Stimulated activated CD4-positive, alpha-beta T cell treated with anti-CD3 and anti-CD28 coated beads, TNF-alpha, amount 100 ng/mL, for 1 hour (primary cell): ENCODE measurements at places on chromosomes 2 and 18.

DNA sequence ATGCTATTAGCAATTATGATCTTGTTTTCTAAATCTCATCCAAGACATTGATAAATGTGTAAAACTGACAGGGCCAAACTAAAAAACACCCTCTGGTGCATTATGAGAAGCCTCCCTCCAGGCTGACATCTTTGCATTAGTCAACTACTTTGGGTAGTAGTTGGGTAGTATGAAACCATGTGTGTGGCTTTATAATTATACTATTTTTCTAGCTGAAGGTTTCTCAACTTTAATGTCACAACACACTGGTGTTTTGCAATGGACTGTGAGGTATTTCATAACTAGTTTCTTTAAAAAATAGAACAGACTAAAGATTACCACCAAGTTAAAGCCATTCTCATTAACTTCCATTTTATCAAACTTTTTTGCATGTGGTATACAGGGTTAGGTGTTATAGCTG is 73.1 kb upstream of the RBMS1 start:
- DNase-seq = no peak

DNA sequence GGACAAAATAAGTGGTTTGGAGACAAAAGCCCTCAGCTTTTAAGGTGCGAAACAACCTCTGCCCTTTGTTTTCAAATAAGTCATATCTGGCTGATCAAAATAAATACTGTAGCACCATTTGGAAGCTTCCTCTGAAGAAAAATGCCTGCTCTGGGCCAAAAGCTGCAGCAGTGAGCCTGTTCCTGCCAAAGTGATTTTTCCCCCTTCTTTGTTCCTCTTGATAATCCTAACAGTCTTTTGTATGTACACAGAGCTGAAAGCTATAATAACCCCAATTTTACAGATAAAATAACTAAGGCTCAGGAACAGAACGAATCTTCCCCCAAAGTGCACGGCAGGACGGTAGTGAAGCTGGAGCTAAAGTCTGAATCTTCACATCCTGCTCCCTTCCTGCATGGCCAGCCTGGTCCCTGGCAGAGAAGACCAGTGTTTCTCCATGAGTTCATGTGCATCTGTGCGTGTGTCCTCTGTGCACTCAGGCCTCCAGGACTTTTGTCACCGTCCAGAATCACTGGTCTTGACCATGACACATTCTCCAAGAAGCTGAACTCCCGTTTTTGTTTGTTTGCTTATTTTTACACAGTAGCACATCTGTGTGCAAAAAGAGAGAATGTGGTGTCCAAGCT is 2114.1 kb upstream of the PIK3C3 start:
- no peak for DNase-seq

GRCh38 chr2:223121283-223121682 is 69.3 kb downstream of the KCNE4 start:
- DNase-seq = no peak

- DNase-seq = no peak
Observed at GRCh38 chr18:25832001-25832604, 258.3 kb downstream of the SS18 start.

DNA sequence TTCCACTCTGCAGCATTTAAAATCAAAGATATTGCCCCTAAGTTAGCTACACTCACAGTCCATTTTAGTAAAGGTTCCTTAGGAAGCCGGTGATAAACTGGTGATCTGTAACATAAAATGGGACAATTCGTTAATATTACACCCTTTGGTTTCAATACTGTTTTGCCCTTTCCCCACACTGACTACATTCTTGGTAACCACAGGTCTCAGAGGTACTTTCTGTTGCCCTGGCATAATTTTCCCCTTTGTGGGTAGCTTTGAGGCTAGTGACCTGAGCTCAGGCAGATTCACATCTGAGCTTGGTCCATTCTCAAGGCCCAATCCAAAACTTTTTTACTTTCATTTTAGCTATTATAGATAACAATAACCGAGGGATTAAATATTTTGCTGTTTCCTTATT is 32.9 kb upstream of the CSRNP3 start:
- DNase-seq = no peak

DNA sequence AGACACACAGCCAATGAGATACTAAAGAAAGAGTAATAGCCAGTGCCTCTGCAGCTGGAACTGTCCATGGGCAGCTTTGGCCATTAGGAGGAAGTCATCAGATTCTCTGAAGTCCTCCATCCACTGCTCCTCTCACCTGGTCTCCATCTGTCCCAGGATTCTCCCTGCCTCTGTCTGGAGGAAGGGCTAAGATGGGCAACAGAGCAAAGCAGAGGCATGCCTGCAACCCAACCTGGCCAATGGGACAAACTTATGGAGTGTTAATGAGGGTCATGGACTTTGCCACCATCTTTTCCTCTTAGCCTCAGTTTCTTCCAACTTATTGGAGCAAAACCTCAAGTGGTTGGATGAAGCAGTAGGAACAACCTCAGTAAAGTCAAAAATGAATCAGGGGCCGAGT is 91.5 kb upstream of the SIX3 start:
- no peak for DNase-seq

DNA sequence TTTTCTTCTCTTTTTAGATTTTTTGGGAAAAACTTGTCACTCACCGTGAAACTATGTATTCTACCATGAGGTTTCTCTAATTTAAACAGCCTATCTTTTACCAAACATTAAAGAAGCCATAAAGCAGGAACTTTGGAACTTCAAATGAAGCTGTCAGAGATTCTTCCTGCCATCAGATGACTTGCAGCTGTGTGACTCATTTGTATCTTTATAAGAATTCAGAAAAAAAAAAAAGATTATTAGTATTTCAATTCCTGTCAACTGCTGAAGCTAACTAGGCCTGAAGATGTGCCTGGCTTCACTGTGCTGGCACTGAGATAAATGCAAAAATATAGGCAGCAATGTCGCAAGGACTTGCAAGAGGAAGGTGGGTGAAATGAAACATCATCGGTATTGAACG is 1399.1 kb upstream of the PIK3C3 start:
- DNase-seq = no peak

- DNase-seq = no peak
Observed at GRCh38 chr18:21629089-21629832, 17.1 kb downstream of the SNRPD1 start.

- no peak for DNase-seq
Observed at GRCh38 chr18:79380816-79381806, 14.6 kb upstream of the NFATC1 start.

DNA sequence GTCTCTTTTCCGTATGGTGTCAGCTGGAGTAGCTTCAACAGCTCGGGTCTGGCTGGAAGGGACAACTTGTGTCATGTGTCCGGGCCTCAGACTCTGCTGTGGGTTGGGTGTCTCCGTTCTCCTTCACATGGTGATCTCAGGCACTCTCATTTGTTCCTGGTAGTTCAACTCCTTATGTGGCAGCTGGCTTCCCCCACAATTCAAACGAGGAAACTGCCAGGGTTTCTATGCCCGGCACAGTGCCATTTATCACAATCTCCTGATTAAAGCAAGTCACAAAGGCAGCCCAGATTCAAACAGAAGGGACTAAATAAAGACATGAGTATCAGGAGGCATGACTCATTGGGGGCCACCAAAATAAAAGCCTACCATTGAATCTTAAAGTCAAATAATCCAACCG is 22.7 kb downstream of the MRO start:
- no peak for DNase-seq

DNA sequence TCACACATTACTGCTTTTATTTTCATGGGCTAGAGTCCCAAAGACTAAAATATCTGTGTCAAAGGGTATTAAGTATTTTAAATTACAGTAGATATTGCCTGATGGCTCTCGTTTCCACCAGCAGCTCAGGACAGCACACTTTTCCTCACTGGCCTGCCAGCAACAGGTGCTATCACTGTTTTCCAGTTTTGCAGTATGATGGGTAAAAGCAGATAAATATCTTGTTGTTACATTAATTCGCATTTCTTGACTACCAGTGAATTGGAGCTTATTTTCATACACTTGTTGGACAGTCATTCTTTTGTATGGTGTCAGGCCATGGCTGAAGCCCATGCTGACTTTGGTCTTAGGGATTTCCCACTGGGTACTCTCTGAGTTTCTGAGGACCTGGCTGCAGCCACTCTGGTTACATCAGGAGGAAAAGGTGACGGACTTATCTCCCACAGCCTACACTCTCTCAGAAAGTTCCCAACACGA is 4.8 kb downstream of the APOB start:
- DNase-seq = no peak

GRCh38 chr2:44120428-44120827 is 48.2 kb upstream of the PPM1B start:
- DNase-seq = no peak

GRCh38 chr2:46991985-46992384 is 76.4 kb upstream of the MCFD2 start:
- no peak for DNase-seq

DNA sequence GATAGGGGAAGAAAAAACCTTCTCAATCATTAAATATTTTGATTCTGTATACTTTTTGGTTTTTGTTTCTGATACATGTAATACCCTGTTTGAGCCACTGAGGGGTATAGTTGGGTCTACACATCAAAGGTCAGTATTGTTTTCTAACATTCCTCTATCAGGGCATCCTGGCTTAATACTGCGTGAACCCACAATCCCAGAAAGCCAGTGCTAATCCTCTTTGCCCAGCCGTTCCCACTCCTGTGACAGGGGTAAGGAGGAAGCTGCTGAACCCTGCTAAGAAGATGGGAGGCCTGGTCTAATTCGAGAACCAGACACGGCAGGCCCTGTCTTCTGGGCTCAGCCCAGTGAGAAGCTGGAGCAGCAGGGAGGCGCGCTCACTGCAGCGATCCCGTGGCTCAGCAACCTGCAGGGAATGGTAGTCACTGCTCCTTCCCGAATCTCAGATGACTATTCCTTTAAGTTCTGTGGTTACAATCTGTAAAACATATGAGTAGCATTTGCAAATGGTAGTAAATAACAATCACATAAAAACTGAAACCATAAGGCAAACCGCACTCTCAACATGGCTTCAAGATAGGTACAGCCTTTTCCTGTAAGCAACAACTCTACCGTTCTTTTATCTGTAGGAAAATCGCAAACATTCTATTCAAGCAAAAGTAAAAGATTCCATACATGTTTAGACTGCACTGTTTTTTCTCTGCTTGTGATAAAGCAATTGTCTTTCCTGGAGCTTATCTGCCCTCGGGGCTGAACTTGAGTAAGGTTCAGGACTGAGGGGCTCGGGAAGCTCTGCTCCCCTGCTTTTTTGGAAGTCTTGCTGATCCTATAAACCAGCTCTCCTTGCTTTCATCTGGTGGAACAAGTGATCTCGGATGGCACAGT is 87.0 kb downstream of the EPB41L3 start:
- DNase-seq = no peak

- no peak for DNase-seq
Observed at GRCh38 chr2:218437969-218438368, 19.0 kb downstream of the VIL1 start.

- no peak for DNase-seq
Observed at GRCh38 chr18:76421685-76422078, 73.4 kb downstream of the ZNF516 start.
